ENCODE measurements at places on chromosomes 4 and X.

DNA sequence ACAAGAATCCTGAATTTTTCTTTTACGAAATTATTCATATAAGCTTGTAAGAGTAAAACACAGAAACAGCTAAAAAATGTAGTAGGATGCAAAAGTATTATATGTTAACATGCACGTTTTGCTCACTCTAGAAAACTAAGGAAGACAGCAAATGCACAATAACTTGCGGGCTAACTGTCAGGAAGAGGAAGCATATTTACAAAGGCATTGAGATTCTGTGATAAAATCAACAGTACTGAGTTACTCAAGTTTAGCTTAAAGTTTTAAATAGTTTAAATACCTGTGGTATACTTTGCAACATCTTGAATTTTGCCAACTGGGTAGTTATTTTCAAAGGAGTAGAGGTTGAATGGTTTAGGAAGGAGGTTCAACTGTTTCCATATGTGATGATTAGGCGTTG lies 37.0 kb downstream of the SH2D1A start:
- no peak for DNase-seq

GRCh38 chr4:76620723-76621468 lies 185.9 kb downstream of the SHROOM3 start:
- no peak for DNase-seq

DNA sequence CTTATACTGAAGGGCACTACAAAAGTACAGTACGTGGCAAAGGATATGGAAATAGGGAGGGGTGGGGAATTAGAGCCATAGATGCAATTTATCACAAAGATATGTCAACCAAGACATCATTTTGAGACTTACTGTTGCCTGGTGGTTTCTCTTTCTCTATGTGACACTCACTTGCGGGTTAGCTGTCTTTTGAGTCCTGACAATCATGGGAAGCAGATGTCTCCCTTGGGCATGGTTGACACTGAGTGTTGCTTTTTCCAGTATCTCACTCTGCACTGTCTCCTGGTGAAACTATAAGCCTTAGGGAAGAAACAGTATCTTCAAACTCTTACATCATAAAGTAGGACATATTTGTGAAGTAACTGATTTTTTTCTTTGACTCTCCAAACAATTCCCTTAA lies 383.5 kb upstream of the LCORL start:
- DNase-seq, result no peak

GRCh38 chrX:45903781-45904201 lies 641.4 kb downstream of the ZNF674 start:
- DNase-seq, result no peak

GRCh38 chr4:3638080-3638795 lies 106.0 kb upstream of the LRPAP1 start:
- DNase-seq, result no peak

DNA sequence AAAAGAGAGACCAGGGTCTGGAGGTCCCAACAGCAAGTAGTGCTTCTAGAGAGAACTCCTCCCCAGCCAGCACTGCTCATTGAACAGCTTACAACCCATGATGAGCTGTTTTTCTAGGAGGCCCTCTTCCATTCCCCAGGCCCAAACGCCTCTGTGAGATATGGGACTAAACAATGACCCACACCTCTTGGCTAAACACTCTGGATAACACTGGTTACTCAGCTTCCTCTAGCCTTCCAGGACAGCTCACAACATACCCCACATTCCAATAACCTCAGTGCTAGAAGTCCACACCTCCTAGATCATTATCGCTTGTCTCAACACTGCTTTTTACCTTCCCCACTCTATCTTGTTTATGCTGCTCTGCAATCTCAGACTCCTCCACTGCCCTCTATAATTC lies 35.4 kb upstream of the PGRMC2 start:
- no peak for DNase-seq

DNA sequence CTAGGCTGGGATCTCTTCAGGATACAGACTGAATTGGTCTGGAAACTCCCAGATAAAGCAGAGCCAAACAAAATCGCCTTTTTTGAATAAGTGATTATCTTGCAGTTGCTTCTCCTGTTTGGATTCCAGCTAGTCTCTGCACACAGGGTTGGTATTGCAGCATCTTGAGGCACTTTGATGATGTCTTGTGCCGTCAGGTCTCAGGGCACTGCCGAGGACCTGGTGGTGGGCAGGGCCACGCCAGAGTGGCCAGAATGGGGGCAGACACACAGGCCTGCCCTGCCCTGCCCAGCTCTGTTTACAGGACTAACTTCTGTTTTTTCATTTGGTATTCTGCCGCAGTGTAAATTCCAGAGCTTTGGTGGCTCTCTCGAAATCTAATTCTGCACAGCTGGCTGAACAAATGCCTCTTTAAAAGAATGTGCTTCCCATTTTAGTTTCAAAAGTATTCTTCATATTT lies 276.1 kb downstream of the NR3C2 start:
- no peak for DNase-seq

DNA sequence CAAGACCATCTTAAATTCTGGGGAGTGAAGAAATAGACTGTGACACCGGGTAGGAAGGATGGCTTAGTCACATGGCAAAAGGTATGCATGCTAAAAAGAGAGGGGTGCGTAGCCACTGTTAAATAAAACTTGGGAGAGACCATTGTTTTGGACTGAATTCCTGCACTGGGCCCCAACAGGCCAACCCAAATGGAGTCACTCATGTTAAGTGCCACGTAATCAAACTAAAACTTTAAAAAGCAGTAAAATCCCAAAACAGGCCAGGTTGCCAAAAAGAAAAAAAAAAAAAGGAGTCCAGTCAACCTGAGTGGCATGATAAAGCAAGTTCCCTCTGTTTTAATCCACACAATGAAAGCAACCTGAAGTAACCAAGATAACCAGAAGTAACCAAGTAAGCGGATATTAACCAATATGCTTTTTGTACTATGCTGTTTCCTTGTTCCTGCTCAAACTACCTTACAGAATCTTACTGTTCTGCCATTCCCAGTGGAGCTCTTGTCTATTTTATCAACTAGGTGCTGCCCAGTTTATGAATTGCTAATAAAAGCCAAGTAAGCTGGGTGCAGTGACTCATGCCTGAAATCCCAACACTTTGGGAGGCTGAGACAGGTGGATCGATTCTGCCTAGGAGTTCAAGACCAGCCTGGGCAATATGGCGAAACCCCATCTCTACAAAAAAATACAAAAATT lies 124.6 kb upstream of the ENPP6 start:
- no peak for DNase-seq

DNA sequence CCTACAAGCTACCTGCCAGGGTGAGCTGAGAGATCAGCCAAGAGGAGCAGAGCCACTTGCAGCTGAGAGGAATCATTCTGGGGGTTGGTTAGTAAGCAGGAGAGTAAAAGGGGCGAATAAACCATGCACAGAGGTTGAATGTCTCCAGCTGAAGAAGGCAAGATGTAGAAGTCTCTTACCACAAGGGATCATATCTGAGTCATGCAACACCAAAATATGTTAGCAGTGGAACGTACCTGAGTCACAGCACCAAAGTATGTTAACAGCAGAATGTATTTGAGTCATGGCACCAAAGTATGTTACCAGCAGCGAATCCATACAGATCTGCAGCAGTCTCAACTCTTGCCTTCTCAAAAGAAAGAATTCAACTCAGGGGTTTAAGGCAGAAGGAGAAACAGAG lies 29.9 kb downstream of the C4orf51 start:
- DNase-seq, result no peak

Measured in activated naive CD4-positive, alpha-beta T cell (primary cell).